ENCODE measurements at places on chromosomes 1 and 21. TPM values are rescaled to one million over a fixed set of nuclear protein-coding genes. Genes with fewer than 3 reads are reported as not detected.

DNA sequence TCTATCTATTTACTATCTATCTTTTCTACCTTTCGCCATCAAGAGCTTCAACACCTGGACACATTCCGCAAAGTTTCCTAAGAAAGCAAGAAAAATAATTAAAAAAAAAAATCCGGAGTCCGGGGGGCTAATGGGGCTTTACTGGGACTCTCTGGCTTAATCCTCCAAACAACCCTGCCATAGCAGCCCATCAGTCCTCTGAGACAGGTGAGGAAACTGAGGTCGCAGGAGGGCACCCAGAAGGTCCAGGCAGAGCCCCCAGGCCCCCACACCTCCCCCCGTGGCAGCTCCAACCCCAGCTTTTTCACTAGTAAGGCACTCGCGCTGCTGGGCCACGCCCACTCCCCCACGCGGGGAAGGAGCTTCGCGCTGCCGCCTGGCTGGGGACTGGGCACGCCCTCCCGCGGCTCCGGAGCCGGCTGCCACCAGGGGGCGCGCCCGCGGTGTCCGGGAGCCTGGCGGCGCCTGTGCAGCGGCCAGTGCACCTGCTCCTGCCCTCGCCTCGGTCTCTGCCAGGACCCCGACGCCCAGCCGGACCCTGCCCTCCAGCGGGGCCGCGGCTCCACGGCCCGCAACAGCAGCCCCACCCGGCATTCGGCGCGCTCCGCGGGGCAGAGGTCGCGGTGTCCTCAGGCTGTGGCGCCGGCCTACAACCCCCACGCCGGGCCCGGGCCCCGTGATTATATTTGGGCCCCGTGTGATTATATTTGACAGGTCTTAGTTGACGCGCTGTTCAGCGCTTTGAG lies 54.1 kb upstream of the SAMD11 start:
- no peak for DNase-seq

- no peak for DNase-seq
Measured at GRCh38 chr1:216945538-216946080, 222.4 kb upstream of the ESRRG start.

GRCh38 chr1:93905734-93906133 lies 3.5 kb downstream of the GCLM start:
- no peak for DNase-seq

- no peak for DNase-seq
Measured at GRCh38 chr1:233613252-233614172, at the start of gene KCNK1. TSS of gene KCNK1 (plus strand) at chr1:233614106. CDS start at chr1:233614172, 66 bp downstream.

GRCh38 chr1:209534496-209535250 lies 48.8 kb upstream of the CAMK1G start:
- no peak for DNase-seq

DNA sequence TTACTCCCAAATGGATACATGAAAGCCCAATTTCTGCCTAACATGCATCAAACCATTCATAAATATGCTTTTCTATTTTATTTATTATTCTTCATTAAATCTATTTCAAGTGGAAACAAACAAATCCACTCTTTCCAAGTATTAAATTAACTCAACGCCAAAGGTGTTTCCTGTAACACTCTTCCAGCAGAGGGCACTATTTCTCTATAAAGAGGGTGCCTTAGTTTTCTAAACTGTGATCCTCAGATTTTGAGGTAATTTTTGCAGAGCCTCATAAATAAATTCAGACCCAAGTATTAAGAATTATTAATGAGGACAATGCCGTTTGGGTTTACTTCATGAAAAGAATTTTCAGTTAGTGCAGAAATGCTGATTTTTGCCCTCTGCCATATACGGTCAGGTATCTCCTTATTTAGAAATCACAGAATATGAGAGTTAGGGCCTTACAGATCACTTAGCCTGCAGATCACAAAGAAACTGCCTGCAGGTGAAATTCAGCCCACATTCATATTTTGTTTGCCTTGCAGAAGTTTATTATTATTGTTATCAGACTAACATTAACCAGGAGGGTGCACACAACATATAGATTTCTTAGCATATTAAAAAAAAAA lies 40.1 kb upstream of the MYSM1 start:
- no peak for DNase-seq

- no peak for DNase-seq
Measured at GRCh38 chr1:197904126-197904787, 1.8 kb downstream of the C1orf53 start.

- DNase-seq, result no peak
Measured at GRCh38 chr1:100229681-100230443, 19.8 kb downstream of the DBT start.

DNA sequence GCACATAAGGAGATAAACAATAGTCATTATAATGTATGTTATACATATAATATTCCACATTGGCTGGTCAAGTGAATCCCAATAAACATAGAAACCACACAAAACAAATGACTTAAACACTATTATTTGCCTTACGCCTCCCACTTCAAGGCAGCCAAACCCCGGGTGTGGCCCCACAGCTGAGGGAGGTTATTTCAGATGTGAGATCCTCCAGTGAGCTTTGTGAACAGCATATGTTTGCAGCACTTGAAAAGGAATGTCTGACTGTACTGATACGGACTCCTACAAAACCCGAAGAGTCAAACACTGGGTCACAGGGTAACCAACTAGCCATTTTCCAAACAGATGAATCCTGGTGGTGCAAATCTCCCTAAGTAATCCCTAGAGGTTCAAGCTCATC lies 27.1 kb upstream of the DISP1 start:
- DNase-seq, result no peak

DNA sequence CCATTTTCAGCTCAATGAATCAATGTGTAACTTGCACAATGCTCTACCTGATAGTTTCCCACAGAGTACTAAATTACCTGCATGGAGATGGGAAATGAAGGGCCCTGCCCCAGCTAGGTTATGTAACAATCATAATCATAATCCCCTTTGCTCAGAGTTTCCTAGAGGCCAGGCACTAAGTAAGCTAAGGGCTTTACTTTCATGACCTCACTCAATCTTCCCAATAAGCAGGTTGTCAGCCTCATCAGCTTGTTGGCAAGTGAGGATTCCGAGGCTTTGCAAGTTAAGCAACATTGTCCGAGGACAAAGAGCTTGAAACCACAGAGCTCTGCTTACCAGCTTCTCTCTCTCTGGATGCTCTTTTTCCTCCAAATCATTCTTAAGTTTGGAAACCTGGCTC lies 64.1 kb upstream of the NTPCR start:
- no peak for DNase-seq

GRCh38 chr1:168421399-168422004 lies 122.3 kb downstream of the XCL2 start:
- no peak for DNase-seq

- no peak for DNase-seq
Measured at GRCh38 chr1:71668065-71668464, 587.2 kb upstream of the ZRANB2 start.

DNA sequence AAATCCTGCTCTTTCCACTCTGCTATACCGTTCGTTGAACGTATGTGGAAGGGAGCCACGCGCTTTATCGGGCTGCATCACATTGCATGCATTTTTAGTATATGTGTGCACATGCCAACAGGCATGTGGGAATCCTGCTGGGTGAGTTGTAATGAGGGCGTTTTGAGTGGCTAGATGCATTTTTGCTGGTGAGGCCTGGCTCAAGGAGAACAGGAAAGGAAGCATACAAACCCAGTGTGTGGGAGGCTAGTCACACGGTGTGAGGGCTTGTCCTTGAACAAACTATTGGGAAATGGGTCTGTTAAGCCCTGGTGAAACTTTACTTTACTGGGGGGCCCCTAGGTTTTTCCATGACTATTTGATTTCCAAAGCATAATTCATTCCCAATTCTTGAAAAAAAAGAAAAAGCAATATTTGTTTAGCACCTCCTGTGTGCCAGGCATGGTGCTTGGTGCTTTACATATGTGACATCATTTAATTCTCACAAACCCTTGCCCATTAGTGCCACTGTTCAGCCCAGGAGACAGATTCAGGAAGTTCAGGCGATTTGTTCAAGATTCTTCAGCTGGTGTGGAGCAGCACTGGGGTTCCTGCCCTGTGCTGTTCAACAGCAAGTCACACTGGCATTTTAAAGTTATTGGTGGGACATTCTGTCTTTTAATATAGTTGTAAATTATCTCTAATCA lies 25.6 kb upstream of the JUN start:
- no peak for DNase-seq

DNA sequence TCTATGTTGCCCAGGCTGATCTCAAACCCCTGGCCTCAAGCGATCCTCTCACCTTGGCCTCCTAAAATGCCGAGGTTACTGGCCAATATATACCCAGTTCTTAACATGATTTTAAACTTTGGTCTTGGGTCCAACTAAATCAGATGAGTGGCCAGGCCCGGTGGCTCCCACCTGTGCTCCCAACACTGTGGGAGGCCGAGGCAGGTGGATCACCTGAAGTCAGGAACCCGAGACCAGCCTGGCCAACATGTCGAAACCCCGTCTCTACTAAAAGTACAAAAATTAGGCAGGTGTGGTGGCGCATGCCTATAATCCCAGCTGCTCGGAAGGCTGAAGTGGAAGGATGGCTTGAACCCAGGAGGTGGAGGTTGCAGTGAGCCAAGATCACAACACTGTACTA lies 29.6 kb downstream of the TOMM20 start:
- no peak for DNase-seq

GRCh38 chr21:35791541-35792325 lies 268.6 kb downstream of the SETD4 start:
- no peak for DNase-seq

- no peak for DNase-seq
Measured at GRCh38 chr1:3026581-3027391, 5.5 kb downstream of the ACTRT2 start.

DNA sequence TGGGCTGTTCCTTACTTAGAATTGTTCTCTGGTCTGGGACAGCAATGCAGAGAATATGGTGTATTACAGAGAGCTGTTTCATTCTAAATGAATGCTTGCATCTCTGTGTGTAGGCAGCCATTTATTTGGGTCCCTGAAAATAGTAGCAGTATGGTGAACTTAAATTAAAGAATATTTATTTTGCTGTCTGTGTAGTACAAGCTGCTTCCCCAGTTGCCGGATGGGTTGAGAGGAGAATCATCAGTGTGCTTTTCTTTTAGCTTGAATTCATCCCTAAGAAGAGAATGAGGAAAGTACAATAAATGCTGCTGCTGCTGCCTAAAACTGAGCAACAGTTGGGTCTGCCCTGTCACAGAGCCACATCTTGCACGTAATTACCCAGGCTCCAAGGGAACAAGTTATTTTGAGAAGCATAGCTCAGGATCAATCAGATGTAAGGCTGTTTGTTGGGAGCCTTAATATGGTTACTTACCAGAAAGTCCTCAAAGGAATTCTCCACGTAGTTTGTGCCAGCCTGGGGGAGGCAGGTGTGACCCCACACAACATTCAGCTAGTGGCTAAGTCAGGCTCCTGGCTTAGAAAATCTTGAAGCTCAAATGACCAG lies 16.6 kb downstream of the ACTN2 start:
- no peak for DNase-seq

GRCh38 chr1:26257222-26257621 lies 22.7 kb upstream of the SH3BGRL3 start:
- DNase-seq, result no peak

GRCh38 chr1:183375381-183375780 lies 42.8 kb downstream of the NMNAT2 start:
- no peak for DNase-seq

DNA sequence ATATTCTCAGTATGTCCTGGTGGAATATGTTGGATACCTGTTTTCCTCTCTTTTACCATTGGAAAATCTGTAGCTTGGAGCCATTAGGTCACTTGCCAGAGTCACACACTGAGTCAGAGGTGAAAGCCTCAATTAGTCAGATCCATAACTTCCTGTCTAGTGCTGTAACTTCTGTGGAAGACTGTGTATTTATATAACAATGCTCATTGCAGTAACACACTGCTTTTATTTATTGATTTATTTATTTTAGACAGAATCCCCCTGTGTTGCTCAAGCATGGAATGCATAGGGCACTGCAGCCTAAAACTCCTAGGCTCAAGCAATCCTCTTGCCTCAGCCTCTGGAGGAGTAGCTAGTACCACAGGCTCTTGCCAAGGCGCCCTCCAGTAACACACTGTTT lies 1.3 kb upstream of the DOCK7 start:
- DNase-seq, result peak; percentile 35

DNA sequence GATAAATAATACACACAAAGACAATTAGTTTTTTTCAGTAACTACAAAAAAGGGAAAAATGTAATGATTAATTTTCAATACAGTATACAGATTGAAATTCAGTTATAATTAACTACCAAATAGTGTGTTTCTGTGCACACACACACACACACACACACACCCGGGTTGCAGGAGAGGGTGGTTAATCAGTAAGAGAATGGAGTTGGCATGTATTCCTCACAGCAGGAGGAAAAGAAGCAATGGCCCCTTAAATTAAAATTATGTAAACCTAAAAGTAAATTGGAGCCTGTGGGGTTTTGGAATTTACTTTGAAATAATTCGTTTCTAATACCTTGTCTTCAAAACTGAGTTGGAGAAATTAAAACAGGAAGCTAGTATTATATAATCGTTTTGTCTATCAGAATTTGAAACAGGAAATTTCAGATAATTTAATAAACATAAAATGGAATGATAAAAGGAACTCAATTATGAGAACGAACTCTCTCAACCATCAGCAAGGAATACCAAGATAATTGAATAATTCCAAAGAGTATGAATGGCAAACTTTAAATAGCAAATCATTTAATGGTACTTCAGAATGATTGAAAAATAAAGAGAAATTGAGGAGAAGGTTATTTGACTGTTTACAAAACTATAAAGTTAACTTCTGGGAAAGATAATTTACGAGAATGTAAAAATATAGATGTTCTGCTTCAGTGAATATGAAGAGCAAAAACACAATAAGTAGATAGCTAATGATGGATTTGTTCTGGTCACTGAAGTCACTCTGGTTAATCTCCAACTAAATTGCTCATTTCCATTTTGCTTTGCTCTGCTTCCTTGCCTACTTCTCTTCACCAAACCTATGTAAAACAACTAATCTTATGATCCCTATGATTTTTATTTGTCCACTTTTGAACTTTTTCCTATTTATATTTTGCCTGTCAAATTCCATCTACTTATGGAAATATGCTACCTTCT lies 547.9 kb upstream of the ZP4 start:
- DNase-seq, result no peak

Gene CYB5RL
- 4.3 TPM for total RNA-seq

Gene PDXK
- 99.8 TPM for total RNA-seq

Gene KCND3
- under 0.01 TPM for total RNA-seq

Gene PRMT6
- total RNA-seq, result 21.5 TPM

Gene TIAM1
- total RNA-seq, result under 0.01 TPM

Gene NOS1AP
- total RNA-seq, result 1.6 TPM

Gene KIF14
- total RNA-seq, result 7.3 TPM

Gene FCRL1
- total RNA-seq, result not detected

Gene RXFP4
- total RNA-seq, result 0.14 TPM

Gene TMEM69
- 17.9 TPM for total RNA-seq

Data from pulmonary artery endothelial cell (primary cell).